ENCODE measurements at places on chromosomes 12 and 14.

DNA sequence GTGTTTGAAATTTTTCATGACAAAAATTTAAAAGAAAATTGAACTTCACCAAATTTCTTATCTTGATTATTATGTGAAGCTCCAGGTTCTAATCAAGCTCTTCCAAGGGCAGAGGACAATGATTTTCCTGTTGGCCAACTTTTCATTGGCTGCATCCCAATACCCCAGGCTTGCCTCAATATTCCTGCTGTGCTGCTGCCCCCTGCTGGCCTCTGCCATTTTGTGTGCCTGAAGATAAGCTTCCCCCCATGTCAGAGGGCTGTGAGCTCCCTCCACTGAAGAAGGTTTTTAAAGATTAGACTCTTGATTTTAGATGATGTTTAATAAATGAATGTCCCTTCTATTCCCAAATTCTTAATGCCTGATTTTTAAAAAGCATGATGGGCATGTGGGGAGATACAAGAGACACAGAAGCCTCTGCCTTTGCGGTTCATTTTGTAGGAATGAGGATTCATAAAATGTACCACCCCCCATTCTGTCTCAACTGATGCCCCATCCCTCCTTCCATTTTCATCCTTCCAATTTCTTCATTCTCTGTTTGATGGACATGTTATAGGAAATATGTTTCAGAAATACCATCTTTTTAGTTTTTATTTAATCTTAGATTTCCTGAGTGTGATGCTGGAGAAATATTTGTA lies 76.7 kb upstream of the RGS6 start:
- peak; percentile 70 for DNase-seq

GRCh38 chr14:81855007-81855406 lies 321.4 kb upstream of the SEL1L start:
- DNase-seq: no peak

DNA sequence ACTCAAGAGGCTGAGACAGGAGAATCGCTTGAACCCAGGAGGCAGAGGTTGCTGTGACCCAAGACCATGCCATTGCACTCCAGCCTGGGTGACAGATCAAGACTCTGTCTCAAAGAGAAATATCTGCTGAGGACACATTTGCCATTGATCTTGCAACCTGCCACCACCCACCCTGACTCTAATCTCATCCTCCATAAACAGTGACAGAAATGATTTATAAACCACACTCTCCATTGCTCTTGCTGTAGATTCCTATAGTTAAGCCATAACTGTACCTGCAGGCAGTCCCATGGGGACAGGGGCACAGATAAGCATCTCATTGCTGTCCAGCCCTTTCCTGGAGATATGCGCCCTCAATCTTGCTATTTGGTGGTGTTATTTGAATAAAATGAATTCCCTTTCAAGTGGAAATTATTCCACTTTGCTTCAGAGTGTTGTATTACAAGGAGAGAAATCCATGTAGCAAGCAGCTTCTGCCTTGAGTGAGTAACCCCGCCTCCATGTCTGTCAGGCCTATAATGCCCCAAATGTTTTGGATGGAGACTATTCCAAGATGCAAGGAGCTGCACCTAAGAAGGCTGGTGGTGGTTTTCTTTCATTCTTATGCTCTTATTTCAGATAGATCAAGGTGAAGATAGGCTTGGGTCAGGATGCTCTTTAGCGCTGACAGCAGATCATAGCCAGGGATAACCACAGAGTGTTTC lies 3.0 kb upstream of the ZDHHC22 start:
- no peak for DNase-seq

DNA sequence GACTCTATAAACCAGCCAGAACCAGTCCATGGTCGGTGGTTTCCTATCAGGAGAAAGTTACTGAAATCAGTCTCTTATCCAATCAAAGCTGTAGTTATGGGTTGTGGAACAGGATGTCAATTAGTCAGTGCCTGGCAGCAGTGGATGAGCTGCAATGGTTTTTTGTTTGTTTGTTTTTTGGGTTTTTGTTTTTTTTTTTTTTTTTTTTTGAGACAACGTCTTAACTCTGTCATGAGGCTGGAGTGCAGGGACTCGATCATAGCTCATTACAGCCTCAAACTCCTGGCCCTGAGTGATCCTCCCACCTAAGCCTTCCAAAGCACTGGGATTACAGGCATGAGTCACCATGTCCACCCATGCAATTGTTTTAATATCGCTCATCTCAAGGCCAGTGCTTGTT lies 113.3 kb upstream of the CAND1 start:
- DNase-seq: peak; percentile 36

DNA sequence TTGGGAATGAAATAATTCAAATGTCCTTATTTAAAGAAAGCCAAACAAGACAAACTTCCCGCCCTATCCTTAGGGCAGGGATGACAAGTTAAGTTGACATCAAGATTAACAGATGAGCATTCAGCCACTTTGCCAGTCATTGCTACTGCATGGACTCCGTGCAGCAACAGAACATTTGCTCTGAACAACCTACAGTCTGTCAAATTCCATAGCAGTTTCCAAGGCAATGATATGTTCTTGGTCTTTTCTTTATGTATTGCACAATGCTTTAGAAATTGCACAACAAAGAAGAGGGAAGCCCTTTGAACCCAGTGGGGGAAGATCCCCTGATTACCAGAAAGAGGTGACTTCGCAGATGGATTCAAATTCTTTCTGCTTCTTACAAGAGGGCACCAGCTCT lies 269.8 kb downstream of the BCAT1 start:
- DNase-seq: peak; percentile 17

- no peak for DNase-seq
Observed at GRCh38 chr14:91241863-91242262, 2.6 kb downstream of the GPR68 start.

DNA sequence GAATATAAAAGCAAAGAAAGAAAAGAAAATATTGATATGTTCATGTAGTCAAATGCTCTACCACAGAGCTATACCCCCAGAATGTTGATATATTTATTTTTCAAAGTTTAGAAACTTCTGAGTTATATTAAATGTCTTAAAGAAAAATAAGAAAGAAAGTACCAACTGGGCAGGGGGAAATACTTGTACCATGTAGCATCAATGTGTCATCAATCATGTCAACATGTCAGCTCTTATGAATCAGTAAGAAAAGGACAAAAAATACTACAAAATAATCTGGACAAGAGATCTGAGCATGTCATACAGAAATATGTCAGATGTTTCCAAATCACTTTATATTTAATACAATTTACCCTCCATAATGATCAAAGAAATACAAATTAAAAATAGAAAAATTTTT lies 595.1 kb upstream of the ATP2B1 start:
- no peak for DNase-seq

GRCh38 chr14:101462726-101463565 lies 98.3 kb upstream of the DIO3 start:
- no peak for DNase-seq

DNA sequence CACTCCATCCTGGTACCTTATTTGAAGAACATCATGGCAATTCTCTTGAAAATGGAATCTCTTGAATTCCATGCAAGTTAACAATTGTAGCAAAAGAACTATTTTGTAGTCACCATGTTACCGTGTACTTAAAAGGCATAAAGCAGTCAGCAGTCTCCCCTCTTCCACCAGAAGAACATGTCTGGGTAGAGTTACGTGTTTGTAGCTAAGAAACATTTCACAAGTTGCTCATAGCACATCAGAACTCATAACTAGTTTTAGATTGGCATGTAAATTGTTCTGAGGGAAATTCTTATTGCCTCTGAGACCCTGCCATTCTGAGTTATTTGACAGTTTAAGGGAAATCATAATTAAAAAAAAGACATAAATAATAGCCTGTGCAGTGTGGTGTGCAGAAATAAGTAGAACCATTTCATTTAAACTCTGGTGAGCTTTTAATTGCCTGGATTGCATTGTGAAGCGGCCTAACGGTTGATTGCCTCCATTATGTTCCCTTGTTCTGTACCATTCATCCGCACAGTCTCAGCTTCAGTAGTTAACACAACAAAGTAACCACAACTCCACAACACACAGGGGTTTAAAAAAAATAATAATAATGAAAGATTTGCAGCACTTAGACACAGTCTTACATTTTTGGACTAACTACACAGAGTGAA lies 2.6 kb downstream of the LMO3 start:
- DNase-seq: no peak

GRCh38 chr12:95545731-95546490 lies 5.4 kb downstream of the USP44 start:
- DNase-seq: no peak

DNA sequence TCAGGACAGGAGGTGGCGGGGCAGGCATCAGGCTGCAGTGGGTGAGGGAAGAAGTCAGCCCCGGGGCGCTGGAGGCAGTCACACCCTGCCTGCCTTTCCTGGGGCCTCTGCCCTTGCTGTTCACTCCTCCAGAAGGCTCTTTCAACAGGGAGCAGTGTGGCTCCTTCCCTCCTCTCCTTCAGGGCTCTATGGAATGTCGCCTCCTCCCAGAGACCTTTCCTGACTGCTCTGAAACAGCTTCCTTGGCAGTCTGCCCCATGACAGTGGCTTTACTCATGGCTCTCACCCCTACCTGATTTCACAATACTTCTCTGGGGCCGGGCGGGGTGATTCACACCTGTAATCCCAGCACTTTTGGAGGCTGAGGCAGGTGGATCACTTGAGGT lies 7.1 kb downstream of the RHOF start:
- DNase-seq: peak; percentile 95

DNA sequence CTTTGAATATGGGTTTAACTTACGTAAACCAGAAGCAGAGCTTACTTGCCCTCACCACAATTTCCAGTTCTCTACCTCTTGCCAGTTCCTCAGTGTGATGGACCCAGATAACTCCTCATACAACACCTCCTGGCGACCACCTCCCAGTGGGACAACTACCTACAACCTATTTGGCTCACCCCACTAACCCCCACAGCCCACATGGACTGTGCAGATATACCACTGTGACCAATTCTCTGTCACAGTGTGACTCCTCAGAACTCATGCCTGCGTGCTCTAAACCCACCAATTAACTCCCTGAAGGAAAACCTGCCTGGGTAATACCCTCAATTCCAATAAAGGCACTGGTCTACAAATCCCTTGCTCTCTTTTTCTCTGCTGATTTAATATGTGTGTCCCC lies 311.7 kb downstream of the DIO2 start:
- DNase-seq: no peak

DNA sequence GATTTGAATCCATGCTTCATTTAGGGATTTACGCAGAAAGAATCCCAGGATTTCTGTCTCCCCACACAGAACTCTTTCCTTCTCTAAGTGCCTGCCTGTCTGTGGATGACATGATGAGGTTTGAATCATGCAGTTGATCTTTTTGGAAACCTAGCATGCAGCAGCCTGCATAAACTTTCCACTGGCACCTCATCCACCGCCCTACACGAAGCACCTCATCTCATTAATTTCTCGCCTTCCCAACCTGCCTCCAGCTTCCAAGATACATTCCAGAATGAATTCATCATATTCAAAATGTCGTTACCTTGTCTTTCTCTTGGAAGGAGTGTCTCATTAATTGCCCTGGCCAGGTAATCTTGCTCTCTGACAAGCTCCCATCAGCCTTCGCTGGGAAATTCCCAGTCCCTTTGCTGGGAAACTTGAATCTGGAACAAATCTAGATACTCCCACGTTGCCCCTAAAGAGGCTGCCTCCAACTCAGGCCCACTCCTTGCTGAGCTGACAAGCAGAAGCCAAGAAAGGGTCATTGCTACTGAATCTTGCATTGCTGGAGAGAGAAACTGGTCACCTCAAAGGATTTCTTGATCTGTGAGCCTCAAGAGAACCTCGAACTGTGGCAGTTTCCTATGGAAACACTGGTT lies 48.2 kb downstream of the SERPINA3 start:
- no peak for DNase-seq

GRCh38 chr14:24416932-24417619 lies 12.4 kb downstream of the CBLN3 start:
- no peak for DNase-seq

GRCh38 chr12:4177262-4177661 lies 96.3 kb upstream of the CCND2 start:
- no peak for DNase-seq

DNA sequence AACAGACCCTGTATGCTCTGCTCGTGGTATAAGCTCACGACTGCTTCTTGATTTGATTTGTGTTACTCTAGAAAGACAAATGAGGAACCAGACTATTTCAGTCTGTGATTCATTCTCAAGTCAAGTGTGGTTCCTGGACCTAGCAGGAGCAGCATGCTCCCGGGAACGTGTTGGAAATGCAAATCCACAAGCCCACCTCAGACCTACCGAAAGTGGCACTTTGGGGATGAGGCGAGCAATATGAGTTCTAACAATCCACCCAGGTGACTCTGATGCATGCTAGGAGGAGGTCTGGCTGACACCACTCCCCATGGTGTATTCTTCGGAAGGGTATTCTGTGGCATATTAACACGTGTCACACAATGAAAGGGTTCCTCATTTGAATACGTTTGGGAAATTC lies 59.5 kb upstream of the TMX1 start:
- DNase-seq: no peak

DNA sequence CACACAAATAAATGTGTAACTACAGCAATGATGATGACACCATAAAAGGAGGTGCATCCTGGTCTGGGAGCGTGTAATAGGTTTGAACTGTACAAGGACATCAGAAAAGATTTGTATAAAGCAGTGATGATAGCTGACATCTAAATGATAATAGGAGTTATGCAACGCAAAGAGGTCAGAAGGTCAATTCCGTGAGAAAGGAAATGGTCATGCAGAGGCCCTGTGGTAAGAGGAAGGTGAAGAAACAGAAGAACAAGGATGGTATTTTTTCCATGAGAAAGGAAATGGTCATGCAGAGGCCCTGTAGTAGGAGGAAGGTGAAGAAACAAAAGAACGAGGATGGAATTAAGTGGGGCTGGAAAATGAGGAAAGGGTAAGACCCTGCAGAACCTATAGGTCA lies 106.7 kb upstream of the TMPO start:
- no peak for DNase-seq

GRCh38 chr14:51307551-51307950 lies 67.5 kb downstream of the TMX1 start:
- no peak for DNase-seq

Measured in fibroblast of upper back skin (primary cell).